ENCODE measurements at places on chromosomes 5 and 9.
A peak's percentile ranks its signal among the peaks of the same experiment; 100 is the strongest.

GRCh38 chr9:129415942-129416651, 204.8 kb downstream of the C9orf50 start:
- DNase-seq = no peak

GRCh38 chr5:125597338-125597737, 825.9 kb upstream of the GRAMD2B start:
- DNase-seq = no peak

DNA sequence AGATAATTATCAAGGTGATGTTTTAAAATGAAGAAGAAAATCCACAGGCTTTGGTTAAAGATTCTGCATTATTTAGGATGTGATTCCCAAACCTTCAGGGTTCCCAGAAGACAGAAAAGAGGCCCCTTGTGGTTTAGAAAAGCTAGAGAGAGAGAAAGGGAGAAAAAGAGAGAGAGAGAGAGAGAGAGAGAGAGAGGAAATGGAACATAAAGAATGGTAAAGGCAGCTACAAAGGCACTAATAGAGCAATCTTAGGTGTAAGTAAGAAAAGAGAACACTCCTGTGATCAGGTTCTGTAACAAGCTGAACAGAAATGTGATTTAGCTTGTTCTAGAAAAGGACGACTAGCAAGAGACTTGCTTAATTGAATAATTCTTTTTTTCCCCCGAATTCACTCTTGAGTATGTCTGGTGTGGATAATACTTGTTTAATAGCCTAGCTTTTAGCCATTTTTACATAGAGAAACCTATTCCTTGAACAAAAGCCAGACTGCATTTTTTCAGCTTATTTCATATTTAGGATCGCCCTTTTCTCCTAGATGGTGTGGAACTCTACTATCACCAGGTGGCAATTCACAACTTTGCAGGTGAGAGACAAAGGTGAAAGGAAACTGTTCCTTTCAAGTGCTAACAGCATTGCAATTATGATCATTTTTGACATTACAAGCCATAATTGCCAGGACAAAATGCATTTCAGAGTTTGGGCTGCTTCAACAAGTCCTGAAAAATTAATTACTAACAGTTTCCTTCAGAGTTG, 57.6 kb upstream of the SH3GL2 start:
- no peak for DNase-seq

DNA sequence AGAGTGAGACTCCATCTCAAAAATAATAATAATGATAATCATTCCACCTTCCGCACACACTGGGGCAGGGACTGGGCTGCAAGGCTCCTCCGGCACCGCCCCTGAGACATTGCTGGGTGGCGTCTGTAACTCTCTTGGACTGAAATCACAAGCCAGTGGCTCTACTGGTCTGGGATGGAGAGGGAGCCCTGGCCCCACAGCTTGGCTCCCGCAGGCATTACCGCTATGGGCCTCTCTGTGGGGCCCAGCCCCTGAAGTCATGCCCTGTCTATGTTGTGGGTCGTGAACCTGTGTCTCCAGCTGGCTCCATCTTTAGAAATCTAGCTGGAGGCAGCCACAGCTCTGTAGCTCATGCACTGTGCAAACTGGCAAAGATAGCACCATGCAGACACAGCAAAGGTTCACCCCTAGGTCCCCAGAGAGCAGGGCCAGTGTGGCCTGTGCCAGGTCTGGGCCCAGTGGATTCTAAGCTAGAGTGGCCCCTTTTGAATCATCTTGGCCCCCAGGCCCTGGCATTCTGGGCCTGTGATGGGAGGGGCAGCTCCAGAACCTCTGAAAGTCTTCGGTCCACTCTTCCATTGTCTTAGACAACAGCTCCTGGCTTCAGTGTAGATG, 36.1 kb upstream of the COL5A1 start:
- DNase-seq = peak; percentile 49
